ENCODE measurements at places on chromosomes 12 and 14.

DNA sequence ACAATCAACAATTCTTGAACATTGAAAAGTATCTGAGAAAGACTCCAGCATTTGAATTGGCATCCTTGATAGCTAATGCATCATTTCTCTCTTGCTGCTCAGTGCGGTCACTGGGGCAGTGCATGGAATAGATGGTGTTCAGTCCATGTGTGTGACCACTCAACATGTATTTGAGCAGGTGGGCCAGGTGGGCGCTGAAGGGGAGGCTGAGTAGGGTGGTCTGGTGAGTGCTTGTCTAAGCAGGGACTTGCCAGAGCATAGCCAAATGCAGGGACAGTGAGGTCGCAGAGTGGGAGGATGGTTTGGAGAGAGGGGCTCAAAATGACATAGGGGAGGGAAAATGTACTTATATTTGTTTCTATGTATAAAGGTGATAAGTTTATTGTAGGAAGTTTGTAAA, 409.0 kb downstream of the TMEM121 start:
- DNase-seq: no peak

DNA sequence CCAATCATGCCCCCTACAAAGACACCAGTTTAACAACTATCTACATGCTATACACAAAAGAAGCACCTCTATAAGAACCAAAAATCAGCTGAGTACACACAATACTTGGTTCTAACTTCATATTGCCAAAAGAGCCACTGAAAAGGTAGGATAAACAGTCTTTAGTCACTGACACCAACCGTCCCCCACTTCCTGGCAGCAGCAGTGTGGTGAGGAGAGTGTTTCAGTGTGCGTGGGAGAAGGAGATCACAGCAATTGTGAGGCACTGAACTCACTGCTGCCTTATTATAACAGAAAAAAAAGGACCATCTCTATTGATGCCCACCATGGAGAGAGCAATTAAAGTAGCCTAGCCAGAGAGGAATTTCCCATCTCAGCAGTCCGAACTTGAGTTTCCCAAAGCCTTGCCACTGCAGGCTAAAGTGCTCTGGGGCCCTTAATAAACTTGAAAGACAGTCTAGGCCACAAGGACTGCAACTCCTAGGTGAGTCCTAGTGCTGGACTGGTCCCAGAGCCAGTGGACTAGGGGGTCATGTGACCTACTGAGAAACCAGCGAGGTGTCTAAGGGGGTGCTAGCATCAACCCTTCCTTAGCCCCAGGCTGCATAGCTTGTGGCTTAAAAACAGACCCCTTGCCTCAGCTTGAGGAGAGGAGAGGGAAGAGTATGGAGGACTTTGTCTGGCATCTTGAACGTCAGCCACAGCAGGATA, 37.1 kb upstream of the LMNTD1 start:
- DNase-seq: no peak

DNA sequence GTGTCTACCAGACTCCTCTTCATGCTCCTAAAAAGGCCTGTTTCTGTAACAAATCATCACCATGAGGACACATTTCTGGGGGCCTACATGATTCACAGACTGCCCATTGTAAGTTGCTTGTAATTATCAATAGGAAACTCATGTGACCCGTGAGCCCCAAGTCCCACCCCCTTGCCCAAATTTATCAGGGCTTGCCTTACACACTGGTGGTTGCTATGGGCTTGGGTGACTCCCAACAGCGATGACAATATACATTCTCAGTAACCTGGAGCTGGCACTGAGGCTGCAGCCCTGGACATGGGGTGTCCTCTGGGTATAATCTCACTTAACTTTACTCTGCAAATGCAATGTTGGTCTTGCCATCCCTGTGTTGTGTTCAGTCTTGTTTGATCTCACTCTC, 149.2 kb downstream of the NRXN3 start:
- DNase-seq: no peak

DNA sequence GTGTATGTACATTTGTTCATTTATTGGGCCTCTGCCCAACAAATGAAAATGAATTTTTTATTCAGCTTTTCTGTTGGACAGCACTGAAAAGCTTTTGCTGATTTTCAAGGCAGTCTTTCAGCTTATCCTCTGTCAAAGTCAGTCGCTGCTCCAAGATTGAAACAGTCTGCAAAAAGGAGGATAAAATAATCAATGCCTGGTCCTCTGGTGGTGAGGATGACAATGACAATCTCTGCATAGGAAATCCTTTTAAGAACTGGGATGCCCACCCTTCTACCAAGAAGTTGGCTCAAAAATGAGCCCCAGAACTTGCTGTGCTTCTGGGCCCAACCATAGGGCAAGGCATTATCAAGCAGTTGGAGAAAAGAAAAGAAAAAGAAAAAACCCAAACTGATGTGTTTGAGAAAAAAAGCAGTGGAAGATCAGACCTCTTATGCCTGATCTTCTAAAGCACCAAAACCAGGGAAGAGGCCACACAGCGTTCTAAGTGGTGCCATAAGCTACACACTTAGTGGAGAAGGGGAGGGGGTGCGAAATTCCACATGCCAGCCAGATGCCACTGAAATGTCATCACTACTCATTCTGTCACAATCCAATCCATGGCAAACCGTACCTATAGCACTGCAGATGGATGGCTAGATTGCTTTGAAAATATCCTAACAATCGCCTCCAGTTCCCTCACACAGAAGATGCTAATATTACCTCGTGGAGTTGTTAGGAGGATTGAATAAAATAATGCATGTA, 69.0 kb upstream of the DUSP6 start:
- DNase-seq: no peak

GRCh38 chr12:94941440-94941862, 62.0 kb downstream of the NDUFA12 start:
- DNase-seq: no peak

GRCh38 chr14:75626863-75627262, 33.8 kb downstream of the ERG28 start:
- no peak for DNase-seq

DNA sequence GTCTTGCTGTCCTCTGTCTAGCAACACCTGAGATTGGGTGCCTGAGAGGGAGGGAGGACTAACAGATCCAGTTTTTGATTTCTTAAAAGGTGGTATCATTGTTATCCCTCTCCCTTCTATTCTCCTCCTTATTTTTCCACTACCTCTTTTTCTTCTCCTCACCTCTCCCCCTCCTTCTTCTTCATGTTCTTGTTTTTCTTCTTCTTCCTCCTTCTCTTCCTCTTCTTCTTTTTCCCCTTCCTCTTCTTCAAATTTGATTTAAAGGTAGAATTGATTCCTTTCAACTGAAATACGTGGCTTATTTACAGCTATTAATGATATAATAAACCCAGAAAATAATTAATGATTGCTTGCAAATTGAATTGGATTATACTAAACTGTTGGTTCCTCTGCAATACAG, 256.8 kb upstream of the BTG1 start:
- DNase-seq: no peak

DNA sequence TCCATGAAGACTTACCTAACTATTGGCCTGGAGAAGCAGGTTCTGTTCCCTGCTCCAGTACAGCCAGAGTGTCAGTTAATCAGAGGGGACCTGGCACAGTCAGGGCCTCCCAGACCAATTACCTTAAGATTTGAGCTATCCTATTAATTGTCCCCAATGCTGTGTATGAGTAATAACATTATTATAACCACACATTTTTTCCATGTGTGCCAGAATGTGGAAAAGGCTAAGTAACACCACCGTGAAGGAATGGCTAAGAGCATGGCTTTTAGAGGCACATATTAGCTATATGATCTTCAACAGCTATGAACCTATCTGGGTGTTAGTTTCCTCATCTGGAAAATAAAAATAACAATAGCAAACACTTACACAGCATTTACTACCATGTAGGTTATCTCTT, 111.1 kb upstream of the RAP1B start:
- DNase-seq: no peak

GRCh38 chr14:61466249-61466904, 145.0 kb downstream of the PRKCH start:
- DNase-seq: no peak

DNA sequence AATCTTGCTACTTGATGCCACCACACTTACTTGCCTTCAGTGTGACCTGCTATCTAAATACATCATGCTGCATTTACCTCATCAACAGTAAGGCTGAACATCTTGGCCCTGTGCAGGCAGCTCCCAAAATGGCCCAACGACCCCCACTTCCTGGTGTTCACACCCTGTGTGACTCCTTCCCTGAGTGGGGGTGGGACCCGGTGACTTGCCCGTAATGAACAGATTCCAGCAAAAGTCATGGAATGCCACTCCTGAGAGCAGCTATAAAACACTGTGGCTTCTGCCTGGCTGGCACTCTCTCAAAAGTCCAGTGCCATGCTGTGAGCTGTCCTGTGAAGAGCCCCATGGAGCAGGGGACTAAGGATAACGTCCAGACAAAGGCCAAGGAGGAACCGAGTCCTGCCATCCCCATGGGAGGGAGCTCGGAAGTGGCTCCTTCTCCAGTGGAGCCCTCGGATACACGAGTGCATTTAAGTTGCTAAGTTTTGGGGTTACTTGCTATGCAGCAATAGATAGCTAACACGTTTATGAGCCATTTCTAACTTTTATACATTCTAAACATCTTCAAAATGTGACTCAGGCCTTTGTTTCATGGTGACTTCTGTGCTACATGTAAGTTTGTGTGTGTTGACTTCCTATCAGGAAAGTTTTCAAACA, 33.0 kb downstream of the P2RX2 start:
- DNase-seq: no peak

DNA sequence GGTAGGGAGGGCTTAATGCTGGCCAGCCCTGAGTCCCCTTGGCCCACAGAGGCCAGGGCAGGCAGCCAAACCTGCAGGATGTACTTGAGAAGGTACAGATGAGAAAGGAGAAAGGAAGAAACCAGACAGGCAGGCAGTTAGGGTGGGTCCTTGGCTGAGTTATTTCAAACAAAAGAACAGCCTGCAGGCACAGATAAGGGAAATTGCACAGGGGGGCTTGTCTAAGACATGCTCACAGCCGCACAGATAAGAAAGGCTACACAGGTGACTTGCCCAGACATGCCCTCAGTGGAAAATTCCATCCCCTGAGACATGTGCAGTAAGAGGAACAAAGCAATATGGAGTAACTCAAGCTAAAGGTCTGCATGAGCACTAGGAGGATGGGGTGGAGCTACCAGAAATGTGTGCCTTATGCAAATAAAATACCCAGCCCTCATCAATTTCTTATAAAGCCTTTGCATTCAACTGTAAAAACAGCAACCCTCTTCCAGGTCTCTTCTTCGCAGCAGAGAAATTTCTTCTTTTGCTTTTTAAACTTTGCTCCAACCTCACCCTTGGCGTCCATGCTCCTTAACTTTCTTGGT, 158.2 kb upstream of the RGS6 start:
- DNase-seq: no peak

DNA sequence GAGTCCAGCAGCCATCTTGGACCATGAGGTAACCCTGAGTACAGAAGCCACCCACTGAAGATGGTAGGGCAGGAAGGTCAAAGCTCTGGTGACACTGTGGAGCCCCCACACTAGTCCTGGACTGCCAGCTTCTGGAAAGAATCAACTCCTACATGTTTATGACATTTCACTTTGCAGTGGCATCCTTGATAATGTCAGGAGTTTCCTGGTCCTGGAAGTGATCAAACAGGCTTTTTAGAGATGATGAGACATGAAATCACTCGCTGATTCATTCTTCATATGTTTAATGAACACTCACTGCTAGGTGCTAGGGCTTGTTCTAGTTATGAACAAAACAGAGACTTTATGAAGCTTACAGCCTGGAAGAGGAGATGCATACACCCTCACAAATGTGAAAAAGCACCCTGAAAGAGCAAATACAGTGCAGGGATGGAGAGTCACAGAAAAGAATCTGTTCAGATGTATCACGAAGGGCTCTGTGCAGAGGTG, 15.8 kb upstream of the HNF1A start:
- no peak for DNase-seq

GRCh38 chr14:59454139-59454538, 11.0 kb downstream of the GPR135 start:
- DNase-seq: no peak

DNA sequence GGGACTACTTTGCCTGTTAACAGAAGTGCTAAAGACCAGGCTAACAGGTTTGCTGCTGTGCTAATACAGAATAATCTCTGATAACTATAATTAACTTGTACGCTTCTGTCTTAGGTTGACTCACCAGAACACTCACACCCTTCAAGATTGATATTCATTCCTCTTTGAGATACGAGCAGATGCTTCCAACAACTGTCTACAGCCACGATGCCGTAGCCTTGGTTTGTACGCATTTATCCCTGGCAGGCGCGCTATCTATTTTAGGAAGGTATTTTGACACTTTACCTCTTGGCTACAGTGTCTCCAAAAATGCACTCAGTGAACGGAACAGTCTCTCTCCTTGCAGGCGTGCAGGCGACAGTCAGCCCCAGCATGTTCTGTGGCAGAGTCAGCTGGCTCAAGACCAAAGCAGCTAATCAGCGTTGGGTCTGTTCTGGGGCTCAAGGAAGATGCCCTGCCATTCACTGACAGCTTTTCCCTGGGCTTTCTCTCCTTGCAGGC, 146.4 kb upstream of the PRICKLE1 start:
- DNase-seq: no peak

- DNase-seq: no peak
Observed at GRCh38 chr14:44149597-44149996, 357.5 kb downstream of the FSCB start.

- no peak for DNase-seq
Observed at GRCh38 chr12:4807116-4807783, 87.0 kb downstream of the GALNT8 start.

GRCh38 chr12:52628111-52628507, 9.8 kb upstream of the KRT73 start:
- no peak for DNase-seq

DNA sequence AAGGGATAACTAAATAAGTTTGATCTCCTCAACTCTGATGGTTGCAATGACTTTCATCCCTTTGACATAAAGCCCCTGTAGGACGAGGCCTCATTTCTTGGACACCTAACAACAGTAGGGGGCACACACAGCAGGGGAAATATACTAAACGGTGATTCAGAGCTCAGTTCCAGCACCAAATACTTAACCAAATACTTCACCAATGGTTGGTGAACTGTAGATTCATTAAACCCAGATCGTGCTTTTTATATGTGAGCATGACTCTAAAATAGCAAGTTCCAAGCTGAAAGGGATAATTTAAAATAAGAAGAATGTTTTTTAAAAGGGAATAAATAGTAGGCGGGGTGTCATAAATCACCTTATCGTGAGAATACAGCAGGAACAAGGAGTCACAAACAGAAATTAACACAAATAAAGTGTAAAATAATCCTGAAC, 53.2 kb downstream of the ATG2B start:
- DNase-seq: no peak

GRCh38 chr12:65464930-65465329, 186.4 kb downstream of the MSRB3 start:
- no peak for DNase-seq

Measured in effector CD8-positive, alpha-beta T cell (primary cell).